ENCODE measurements at places on chromosomes 7 and 10. TPM values are rescaled to one million over a fixed set of nuclear protein-coding genes. Genes with fewer than 3 reads are reported as not detected.

The CYP3A4 gene
- total RNA-seq = not detected

The SAP25 gene
- total RNA-seq = 0.08 TPM

The AKR1B1 gene
- 94.3 TPM for total RNA-seq

The GDF2 gene
- not detected for total RNA-seq

The NCF1 gene
- not detected for total RNA-seq

The ADGRA1 gene
- not detected for total RNA-seq

The SEMA3E gene
- total RNA-seq = not detected

The UCN3 gene
- total RNA-seq = not detected

The HOXA5 gene
- total RNA-seq = not detected

The PRR15 gene
- total RNA-seq = 0.59 TPM

The PRTFDC1 gene
- total RNA-seq = 12.6 TPM

The ZNF862 gene
- 7.4 TPM for total RNA-seq

The ADIRF gene
- 184 TPM for total RNA-seq

The SPDYE11 gene
- total RNA-seq = not detected

The GPR37 gene
- total RNA-seq = 0.30 TPM

The C7orf57 gene
- not detected for total RNA-seq

The ZCWPW1 gene
- total RNA-seq = 0.94 TPM

The PTN gene
- 9.3 TPM for total RNA-seq

The TAC1 gene
- not detected for total RNA-seq

The CCDC146 gene
- total RNA-seq = 0.75 TPM

The TMEM176B gene
- 4.8 TPM for total RNA-seq

The EBLN1 gene
- total RNA-seq = not detected

The INA gene
- total RNA-seq = 0.30 TPM

The ASZ1 gene
- not detected for total RNA-seq

The MRLN gene
- total RNA-seq = not detected

The RAB11FIP2 gene
- total RNA-seq = 11.8 TPM

The RPEL1 gene
- 0.12 TPM for total RNA-seq
